ENCODE measurements at places on chromosomes 7 and 10.
A peak's percentile ranks its signal among the peaks of the same experiment; 100 is the strongest.

DNA sequence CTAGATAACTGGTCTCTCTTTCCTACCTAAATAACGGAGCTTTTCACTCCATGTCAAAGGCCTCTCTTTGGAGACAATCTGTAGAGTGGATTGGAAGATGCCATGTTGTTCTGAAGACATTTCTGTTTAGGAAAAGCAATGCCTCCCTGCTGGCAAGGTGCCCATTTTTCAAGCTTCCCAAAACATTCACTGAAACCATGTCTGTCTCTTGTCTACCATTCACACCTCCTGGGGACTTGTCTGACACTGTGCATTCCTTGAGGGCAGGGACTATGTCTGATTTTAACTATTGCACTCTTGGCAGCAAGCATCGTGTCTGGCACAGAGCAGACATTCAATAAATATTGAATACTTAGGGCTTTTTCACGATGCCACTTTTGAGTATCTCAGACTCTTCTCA, 528.9 kb upstream of the NRP1 start:
- DNase-seq = no peak

DNA sequence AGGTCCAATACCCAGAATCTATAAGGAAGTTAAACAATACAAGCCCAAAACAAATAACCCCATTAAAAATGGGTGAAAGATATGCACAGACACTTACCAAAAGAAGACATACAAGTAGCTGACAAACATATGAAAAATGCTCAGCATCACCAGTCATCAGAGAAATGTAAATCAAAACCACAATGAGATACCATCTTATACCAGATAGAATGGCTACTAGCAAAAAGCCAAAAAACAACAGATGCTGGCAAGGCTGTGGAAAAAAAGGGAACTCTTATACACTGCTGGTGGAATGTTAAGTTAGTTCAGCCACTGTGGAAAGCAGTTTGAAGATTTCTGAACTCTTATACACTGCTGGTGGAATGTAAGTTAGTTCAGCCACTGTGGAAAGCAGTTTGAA, 331.1 kb downstream of the KIF20B start:
- DNase-seq = no peak

- DNase-seq = no peak
Measured at GRCh38 chr10:103111031-103111917, 81.8 kb downstream of the NT5C2 start.

DNA sequence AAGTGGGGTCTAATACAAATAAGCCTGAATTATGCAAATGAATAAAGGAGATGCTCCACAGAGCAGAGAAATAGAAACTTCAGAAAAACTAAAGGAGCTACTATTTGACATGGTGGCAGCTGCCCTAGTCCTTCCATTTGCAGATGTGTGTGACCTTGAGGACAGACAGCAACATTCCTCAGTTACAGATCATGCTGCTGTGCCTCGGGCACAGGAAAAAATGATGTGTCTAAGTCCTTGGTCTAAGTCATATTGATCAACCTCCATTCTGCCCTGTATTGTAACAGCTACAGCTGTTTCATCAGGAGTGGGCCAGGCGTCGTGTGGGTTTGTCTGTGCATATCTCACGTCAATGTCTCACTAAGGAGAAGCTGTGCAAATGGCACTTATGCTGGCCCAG, 710.4 kb downstream of the TNS3 start:
- DNase-seq = no peak

DNA sequence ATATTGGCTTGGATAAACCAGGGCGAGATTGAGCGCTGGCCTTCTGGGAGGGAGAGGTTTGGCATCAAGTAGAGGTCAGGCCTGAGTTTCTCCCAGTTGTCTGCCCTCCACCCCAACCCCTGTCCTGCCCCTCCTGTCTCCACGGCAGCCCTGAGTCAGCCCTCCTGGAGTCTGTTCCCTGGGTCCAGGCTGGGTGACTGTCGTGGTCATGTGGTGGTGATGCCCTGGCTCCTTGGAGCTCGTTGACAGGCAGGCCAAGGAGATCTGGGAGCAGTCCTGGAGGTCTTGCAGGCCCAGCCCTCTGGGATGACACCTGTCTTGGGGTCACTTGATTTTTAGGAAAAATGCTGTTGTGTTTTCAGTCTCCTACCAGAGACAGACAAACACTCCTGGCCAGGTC, 53.6 kb upstream of the PODXL start:
- DNase-seq = no peak

- no peak for DNase-seq
Measured at GRCh38 chr10:101337836-101338235, 16.1 kb upstream of the BTRC start.

DNA sequence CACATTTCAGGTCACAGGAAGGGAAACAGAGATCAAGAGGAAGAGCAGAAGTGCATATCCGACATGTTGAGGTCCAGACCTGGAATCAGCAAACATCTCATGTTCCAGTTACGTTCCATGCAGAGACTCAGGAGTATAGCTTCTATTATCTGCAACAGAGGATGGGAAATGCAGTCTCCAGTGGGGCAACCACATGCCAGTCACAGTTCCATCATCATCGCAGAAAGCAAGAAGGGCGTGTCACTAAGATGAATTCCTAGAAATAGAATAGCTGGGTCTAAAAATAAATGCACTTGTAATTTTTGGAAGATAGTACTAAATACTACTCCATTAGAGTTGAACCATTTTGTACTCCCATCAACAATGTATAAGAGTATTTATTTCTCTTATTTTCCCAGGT, 133.2 kb upstream of the MDFIC start:
- peak; percentile 50 for DNase-seq

DNA sequence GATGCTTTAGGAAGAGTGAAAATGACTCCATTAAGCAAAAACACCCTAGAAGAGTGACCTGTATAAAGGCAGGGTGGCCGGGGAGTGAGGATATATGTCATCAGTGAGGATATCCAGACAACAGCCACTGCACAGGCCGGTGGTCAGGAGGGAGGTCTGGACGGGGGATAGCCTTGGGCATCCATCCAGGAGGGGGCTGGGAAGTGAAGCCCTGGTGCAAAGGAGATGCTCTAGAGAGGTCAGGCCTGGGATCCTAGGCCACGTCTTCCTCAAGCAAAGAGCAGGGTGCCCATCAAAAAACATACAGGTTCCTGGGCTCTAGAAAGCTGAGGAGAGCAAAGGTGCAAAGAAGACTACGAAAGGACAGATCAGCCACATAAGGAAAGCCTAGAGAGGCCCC, 25.6 kb downstream of the FAM171A1 start:
- no peak for DNase-seq

GRCh38 chr10:5951167-5951711, 26.1 kb downstream of the IL15RA start:
- DNase-seq = no peak

- DNase-seq = no peak
Measured at GRCh38 chr10:101824736-101825135, 6.5 kb upstream of the OGA start.
